ENCODE measurements at places on chromosomes 3 and 15. TPM values are rescaled to one million over a fixed set of nuclear protein-coding genes. Genes with fewer than 3 reads are reported as not detected.

Gene PLSCR4
- total RNA-seq, result 4.4 TPM

DNA sequence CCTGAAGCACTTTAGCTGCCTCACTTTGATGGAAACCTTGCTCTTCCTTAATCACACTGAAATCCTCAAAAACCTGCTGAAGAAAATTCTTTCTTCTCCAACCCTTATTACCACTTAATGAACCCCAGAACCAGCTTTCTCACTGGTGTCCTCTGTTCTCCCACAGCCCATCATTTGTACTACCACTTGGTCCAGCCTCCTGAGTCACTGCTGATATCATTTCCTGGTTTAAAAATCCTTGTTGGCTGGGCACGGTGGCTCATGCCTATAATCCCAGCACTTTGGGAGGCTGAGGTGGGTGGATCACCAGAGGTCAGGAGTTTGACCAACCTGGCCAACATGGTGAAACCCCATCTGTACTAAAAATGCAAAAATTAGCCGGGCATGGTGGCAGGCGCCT is 418.6 kb upstream of the KCNMB2 start:
- H3K27ac ChIP-seq, result peak overlapping the region; percentile 70
- no peaks in the 10 kb centered on the region for H3K27me3 ChIP-seq
- DNase-seq, result peak; percentile 3
- H3K36me3 ChIP-seq, result no peaks in the 10 kb centered on the region
- peaks cover 19% of the 10 kb centered on the region for H3K4me1 ChIP-seq

Gene TFDP2
- 43.2 TPM for total RNA-seq

- H3K4me1 ChIP-seq, result no peaks in the 10 kb centered on the region
- no peak overlapping the region for H3K27ac ChIP-seq
- no peak overlapping the region for H3K4me3 ChIP-seq
- peaks cover 11% of the 10 kb centered on the region for H3K27me3 ChIP-seq
Observed at GRCh38 chr3:43926055-43926454, 235.3 kb downstream of the ABHD5 start.

GRCh38 chr15:27527490-27528067 is 556.6 kb downstream of the GABRG3 start:
- no peaks in the 10 kb centered on the region for H3K4me1 ChIP-seq
- no peak overlapping the region for H3K4me3 ChIP-seq
- H3K36me3 ChIP-seq, result no peaks in the 10 kb centered on the region
- no peak overlapping the region for H3K27ac ChIP-seq
- H3K27me3 ChIP-seq, result no peaks in the 10 kb centered on the region

GRCh38 chr15:28944286-28944685 is 58.5 kb downstream of the APBA2 start:
- H3K27me3 ChIP-seq, result peaks cover under 1% of the 10 kb centered on the region
- H3K27ac ChIP-seq, result no peak overlapping the region
- no peak overlapping the region for H3K4me3 ChIP-seq
- H3K4me1 ChIP-seq, result no peaks in the 10 kb centered on the region
- peaks cover 6% of the 10 kb centered on the region for H3K36me3 ChIP-seq

Gene TPRG1
- 1.5 TPM for total RNA-seq

Gene SEC62
- total RNA-seq, result 62.1 TPM

DNA sequence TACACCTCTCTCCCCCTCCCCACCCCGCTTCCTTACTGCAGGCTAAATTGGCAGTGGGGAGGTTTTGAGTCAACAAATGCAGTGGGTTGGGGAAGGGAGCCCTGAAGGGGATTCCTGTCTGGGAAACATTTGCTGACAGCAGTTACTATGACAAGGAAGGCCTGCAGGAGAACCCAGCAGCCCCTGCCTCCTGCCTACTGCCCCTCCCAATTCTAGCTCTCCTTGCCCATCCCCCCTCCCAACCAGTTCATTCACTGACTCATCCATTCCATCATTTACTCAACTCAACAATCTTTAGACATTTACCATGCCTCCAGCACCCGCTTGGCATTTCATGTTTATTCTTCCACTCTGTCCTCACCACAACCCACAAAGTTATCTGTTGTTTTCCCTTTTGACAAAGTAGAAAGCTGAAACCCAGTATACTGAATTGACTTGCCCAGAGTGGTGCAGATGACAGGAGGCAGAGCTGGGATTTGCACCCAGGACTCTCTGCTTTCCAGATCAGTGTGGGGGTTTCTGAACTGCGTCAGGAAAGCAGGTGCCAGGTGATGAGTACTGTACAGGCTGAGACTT is 75.0 kb downstream of the MAGEF1 start:
- DNase-seq, result peak; percentile 81
- H3K36me3 ChIP-seq, result no peaks in the 10 kb centered on the region
- peaks cover 28% of the 10 kb centered on the region for H3K4me1 ChIP-seq
- no peak overlapping the region for H3K4me3 ChIP-seq
- H3K27ac ChIP-seq, result no peak overlapping the region

Gene ANKRD63
- not detected for total RNA-seq

GRCh38 chr15:43876872-43877271 is 50.1 kb downstream of the WDR76 start:
- H3K27ac ChIP-seq, result no peak overlapping the region
- no peaks in the 10 kb centered on the region for H3K27me3 ChIP-seq
- peaks cover 12% of the 10 kb centered on the region for H3K36me3 ChIP-seq
- no peak for DNase-seq
